AG04449 (cell line): ENCODE measurements at places on chromosomes 4 and X.

- no peak for DNase-seq
Measured at GRCh38 chrX:41779030-41779564, 55.1 kb downstream of the GPR82 start.

GRCh38 chr4:153023139-153023538 is 87.0 kb downstream of the FHDC1 start:
- no peak for DNase-seq

GRCh38 chrX:15675490-15675921 is 10.9 kb upstream of the CLTRN start:
- DNase-seq = peak; percentile 14

DNA sequence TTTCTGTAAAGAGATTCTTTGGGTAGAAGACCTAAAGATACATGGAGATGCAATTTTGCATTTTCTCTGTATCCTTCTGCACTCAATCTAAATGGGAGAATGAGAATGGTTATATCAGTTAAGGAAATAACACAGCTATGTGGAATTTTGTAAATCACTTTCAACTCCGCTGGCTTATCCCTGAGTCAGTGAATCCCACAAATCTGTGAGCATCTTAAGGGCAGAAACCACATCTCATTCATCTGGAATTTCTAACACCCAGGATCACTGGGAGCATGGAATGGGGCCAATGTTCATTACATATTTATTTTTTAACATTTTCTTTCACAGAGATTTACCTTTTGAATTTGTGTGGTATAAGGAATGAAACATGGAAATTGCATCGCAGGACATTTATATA is 167.8 kb downstream of the CFAP47 start:
- DNase-seq = no peak

DNA sequence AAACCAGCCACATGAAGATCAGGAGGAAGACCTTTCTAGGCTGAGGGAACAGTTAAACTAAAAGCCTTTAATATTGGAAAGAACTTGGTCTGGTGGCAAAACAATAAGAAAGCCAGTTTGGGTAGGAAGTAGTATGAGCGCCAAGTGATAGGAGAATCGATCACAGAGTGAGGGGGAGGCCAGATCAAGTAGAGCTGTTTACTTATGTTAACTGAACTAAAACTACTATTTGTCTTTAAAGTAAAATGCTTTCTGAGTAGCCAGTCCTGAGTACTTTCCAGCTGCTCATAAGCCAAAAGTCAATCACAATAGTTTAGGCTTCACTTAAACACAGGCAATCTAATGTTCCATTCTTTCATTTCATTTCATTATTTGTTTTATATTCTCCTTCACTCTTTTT is 62.8 kb upstream of the RPA4 start:
- DNase-seq = no peak

- DNase-seq = no peak
Measured at GRCh38 chr4:102139932-102140331, 205.3 kb downstream of the SLC39A8 start.
